ENCODE measurements at places on chromosomes 5 and 9.

DNA sequence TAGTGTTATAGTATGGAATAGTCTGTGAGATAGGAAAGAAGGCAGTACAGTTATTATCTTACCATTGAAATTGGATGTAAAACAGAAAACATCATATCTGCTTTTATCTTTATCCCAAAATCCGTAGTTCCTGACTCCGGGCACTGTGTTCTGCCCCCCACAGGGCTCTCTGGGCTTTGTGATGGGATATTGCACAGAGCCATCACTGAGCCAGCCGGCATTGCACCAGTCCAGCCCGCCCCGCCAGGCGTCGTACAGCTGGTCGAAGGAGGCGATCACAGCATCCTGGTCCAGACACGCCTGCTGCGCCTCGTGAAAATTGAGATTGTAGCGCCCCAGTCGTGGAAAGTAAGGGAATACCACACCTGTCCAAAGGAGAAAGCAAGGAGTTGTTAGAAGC is 76.4 kb downstream of the HAPLN1 start:
- DNase-seq: no peak

- DNase-seq: no peak
These were observed 333.7 kb downstream of the ELAVL2 start for GRCh38 chr9:23492126-23493002.

- DNase-seq: no peak
These were observed 62.9 kb upstream of the IL17B start for GRCh38 chr5:149441986-149442385.

GRCh38 chr9:125468646-125469045 is 207.0 kb downstream of the GAPVD1 start:
- DNase-seq: no peak

GRCh38 chr9:127921557-127922120 is 4.8 kb upstream of the ST6GALNAC4 start:
- DNase-seq: no peak

- DNase-seq: no peak
These were observed 7.6 kb downstream of the PAM start for GRCh38 chr5:102762562-102763227.

DNA sequence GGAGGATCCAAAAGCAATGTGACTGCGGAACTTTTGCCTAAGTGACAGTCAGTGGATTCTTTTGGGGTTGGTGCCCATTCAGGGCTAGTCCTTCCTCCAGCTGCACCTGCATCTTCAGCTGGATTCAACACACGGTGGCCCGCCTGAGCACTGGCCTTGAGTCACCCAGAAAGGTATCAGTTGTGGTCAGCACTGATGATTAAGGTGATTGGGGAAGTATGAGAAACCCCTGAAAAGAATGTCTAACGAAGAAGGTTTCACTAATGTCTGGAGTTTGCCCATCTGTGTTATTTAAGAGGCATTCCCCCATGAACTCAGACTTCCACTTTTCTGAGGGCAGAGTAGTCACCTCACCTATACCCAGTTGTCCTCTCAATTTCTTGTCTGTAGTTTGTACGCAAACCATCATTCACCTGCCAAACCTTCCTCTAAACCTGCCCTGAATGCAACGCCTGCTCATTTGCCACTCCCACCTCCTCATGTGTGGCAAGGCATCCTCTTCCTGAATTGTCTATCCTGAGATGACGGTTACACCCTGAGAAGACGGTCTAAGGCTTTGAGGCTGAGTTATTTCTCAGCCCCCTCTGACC is 27.2 kb downstream of the CSF2 start:
- DNase-seq: peak; percentile 68

- DNase-seq: no peak
These were observed 1829.6 kb upstream of the NUDT12 start for GRCh38 chr5:105392122-105392709.

GRCh38 chr5:73201547-73202513 is 28.8 kb downstream of the TMEM174 start:
- peak; percentile 44 for DNase-seq

GRCh38 chr9:13502484-13502883 is 223.0 kb upstream of the MPDZ start:
- DNase-seq: no peak

DNA sequence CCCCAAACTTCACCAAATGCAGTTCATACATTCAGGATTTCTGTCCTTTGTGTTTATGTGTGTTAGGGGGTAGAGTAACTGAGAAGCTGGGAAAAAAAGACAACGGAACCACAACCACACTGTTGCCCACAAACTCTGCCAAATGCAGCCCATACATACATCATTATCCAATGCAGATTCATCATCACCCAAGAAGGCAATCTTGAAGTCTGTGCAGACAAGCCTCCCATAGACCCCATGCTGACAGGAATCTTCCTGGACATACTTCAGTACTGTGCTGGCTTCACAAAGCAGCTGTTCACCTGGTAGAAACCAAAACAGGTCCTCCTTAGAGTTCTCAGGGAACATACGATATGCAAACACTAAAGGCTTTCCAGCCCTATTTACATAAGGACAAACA is 38.9 kb downstream of the MTMR12 start:
- DNase-seq: no peak

DNA sequence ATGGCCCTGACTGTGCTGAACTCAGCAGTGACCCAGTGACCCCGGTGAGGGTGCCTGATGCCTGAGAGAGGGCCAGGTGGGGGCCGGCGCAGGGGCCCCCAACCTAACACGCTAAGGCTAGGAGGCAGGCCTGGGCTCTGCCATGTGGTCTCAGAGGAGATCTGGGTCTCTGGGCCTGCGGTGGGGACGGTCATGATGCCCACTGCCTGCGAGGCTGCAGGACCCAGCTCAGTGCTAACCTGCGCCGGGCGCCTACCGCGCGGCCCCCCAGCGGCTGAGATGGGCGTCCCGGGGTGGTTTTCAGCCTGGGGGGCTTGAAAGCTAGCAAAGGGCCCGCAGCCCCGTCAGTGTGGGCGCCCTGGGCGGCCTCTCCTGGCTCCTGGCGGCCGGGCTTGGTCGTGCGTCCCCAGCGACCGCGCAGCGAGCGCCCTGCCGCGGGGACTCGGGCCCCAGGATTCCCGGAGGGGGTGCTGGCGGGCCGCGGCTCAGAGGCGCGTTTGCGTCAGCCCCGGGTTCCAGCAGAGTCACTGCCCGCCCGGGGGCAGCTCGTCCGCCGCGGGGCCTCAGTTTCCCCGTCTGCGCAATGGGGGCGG is 2.5 kb downstream of the EGFL7 start:
- no peak for DNase-seq

DNA sequence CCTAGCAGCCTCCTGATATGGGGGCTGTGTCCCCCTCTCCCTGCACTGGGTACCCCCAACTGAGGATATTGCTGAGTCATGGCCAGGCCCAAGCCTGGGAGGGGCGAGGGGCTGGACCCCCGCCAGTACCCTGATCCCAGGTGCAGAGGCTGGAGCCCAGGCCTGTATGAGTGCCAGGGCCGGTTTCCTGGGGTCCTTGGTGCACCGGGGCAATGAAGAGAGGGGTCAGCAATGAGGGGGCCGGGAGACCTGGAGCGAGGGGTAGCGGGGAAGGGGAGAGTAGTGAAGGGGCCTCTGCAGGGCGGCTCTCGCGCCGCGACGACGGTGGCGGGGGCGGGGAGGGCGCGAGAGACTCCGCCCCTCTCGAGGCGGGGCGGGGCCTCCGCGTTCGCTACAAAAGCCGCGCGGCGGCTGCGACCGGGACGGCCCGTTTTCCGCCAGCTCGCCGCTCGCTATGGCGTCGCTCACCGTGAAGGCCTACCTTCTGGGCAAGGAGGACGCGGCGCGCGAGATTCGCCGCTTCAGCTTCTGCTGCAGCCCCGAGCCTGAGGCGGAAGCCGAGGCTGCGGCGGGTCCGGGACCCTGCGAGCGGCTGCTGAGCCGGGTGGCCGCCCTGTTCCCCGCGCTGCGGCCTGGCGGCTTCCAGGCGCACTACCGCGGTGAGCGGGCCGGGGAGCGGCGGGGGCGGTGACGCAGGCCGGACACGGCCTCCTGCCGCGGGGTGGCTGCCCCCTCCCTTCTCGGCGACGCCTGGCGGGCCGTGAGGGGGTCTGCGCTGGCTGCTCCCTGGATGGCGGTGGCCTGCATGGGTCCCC is at the start of gene SQSTM1:
SQSTM1 (plus strand) TSS at position 423 of the 815 bp plus-strand sequence; CDS start at position 455, 32 bp downstream.
- DNase-seq: no peak

DNA sequence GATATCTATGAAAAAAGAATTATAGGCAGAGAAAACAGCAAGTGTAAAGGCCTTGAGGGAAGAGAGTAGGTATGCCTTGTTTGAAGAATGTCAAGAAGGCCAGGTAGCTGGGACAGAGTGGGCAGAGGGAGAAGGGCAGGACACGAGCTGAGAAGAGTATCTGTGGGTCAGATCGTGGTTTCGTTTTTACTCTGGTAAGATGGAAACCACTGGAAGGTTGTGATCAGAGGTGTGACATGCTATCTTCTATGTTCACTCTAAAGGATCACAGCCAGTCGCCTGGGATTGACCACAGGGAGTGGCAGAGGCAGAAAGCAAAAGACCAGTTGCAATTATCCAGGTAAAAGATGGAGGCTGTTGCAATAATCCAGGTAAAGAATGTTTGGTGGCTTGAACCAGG is 12.6 kb upstream of the ARHGAP26 start:
- no peak for DNase-seq

DNA sequence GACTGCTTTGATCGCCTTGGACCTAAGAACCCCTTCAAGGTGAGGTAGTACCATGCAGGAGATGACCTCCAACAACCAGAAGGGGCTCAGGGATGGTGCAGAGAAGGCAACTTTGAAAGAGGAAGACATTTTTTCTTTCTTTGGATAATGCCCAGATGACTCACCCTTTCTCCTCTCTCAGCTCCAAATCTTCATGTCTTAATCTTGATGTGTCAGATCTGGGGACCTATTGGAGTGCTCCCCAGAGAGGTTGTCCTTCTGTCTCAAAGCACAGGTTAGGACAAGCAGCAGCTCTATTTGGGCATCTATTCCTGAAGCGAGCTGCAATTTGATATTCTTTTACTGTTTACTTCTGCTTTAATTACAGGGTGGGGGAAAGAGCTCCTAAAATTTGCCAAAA is 229.9 kb upstream of the MAP3K1 start:
- DNase-seq: no peak

DNA sequence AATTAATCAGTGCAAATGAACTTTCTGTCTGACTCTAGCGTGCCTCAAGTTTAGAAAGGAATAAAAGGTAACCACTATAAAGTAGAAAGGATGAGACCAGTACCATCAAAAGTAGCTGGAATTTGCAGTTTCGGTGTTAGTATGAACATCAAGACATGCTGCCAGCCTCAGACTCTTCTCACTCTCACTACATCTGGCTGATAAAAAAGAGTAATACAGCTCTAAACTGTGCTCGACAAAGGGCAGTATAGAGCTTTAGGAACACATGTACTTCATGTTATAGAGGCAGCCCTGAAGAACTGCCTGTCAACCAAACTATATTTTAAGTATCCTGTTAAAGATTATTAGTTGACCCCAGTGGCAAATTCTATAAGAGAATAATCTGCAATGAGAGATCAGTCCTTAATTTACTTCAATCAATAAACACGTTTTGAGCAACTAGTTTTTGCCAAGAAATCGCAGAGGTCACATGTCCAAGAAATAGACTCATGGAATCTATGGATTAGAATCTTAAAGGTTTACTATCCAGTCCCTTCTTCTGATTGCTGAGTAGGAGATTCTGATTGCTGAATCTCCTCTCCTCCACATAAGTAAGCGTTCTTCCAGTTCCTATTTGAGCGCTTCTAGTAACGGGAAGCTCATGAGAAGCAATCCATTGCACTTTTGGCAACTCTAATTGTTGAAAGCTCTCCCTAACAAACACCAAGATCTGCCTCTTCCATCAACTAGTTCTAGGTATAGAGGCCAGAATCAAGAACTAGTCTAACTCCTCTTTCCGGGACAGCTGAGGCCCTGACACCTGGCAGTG is 941 bp downstream of the XPA start:
- no peak for DNase-seq

DNA sequence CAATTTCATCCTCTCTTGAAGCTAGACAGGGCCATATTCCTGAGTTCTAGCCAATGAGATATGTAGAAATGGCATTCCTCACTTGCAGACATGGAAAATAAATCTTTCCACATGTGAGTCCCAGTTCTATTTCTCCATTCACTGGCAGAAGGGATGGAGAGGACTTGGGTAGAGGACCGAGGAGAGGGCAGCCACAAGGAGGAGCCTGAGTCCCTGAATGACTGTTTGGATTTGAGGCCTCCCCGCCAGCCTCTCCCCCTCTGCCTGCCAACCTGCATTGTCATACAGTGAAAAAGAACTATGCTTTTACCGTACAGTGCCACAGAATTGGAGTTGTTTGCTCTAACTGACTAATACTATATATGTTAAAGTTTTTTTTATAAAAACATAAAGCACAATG is 583.0 kb upstream of the WWC1 start:
- DNase-seq: no peak

- no peak for DNase-seq
These were observed 36.4 kb downstream of the SLC28A3 start for GRCh38 chr9:84304166-84304565.

- DNase-seq: no peak
These were observed 4.0 kb upstream of the TMEM250 start for GRCh38 chr9:136122425-136123383.

GRCh38 chr9:93860694-93861658 is 94.2 kb downstream of the BARX1 start:
- no peak for DNase-seq

GRCh38 chr9:96574931-96575351 is 44.7 kb downstream of the CDC14B start:
- no peak for DNase-seq

DNA sequence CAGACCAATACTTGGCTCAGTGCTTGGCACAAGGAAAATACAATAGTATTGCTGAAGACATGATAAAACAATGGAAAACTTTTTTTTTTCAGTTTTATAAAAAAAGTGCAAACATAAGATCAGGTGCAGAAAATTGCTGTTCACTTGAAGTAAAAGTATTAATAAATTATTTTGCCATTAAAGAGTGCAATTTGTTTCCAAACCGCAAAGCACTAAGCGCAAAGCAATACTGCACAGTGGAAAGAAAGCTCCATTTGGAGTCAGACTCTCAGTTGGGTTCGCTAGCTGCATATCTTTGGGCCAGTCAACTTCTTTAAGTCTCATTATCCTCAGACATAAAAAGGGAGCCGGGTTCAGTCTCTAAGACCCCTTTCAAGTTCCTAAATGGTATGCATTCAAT is 45.8 kb downstream of the MEF2C start:
- DNase-seq: no peak

Measured in stimulated activated CD8-positive, alpha-beta memory T cell treated with anti-CD3 and anti-CD28 coated beads, Interleukin-7, amount 100 ng/mL, for 48 hours (primary cell).